NCI-H1092 treated with DMSO at 0.1 percent for 48 hours (cell line): ENCODE measurements at places on chromosomes 4 and X.
A peak's percentile ranks its signal among the peaks of the same experiment; 100 is the strongest.

GRCh38 chr4:38119668-38120385, 159.6 kb downstream of the PTTG2 start:
- peak; percentile 11 for DNase-seq

GRCh38 chr4:3724319-3725231, 41.6 kb upstream of the ADRA2C start:
- DNase-seq, result no peak

- no peak for DNase-seq
Measured at GRCh38 chr4:77703666-77704065, 98.0 kb downstream of the CXCL13 start.

DNA sequence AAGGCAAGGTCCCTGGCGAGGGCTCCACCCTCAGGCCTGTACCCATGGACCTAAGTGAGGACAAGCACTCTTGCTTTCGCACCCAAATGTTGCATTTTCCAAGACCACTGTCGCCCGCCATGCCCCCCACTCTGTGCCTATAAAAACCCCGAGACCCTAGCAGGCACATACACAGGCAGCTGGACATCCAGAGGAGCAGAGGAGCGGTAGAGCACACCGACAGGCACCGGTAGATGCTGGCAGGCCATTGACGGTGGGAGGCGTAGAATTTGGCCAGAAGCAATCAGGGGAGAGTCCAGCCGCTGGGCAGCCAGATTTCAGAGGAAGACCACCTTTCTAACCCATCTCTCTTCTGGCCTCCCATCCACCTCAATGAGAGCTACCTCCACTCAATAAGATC, 715.2 kb upstream of the AADAT start:
- DNase-seq, result no peak

DNA sequence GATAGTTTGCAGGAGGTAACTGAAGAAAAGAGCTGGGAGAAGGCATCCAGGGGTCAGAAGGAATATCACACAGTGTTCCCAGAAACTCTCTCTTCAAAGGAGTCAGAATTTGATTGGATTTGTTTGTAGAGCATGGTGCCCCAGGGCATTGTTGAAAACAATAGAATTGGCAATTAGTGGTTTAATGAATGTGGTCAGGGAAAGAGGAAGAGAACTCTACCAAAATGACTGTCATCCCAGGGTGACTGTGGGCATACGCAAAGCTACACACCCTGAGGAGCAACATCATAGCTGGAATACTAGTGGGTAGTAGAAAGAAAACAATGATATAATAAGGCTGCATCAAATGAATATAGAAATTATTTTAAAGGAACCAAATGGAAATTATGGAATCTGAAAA, 21.5 kb downstream of the TNIP2 start:
- DNase-seq, result no peak

GRCh38 chr4:186689476-186689875, 34.2 kb downstream of the FAT1 start:
- peak; percentile 87 for DNase-seq

DNA sequence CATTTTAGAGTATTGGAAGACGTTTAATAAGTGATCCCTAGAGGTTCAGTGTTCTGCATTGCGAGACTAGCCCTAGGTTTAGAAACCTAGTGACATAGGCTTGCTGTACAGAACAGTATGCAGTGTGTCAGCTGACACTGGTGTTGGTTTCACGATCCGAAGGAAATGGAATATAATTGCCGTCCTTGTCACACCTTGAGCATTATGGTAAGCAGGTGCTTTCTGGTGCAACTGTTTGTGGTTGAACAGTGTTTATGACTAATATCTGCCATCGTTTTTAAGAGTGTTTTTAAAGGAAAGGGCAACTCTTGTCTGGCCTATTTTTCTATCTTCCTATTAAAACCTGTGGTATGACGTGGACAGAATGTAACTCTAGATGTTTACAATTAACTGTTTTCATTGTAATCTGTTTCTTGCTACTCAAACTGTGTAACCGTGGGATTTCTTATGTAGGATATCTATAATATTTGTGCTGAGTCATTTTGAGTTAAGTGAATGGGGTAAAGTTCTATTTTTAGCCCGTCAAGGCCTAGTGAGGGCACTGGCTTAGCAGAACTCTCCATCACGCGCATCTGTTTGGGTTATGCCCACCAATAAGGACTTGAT, 53.8 kb upstream of the TBC1D14 start:
- DNase-seq, result no peak
